ENCODE measurements at places on chromosomes 1 and 21.
A peak's percentile ranks its signal among the peaks of the same experiment; 100 is the strongest.

GRCh38 chr1:238029126-238029525 lies 138.4 kb upstream of the ZP4 start:
- DNase-seq = no peak

- DNase-seq = no peak
Measured at GRCh38 chr1:21263052-21263429, 27.2 kb downstream of the ECE1 start.

DNA sequence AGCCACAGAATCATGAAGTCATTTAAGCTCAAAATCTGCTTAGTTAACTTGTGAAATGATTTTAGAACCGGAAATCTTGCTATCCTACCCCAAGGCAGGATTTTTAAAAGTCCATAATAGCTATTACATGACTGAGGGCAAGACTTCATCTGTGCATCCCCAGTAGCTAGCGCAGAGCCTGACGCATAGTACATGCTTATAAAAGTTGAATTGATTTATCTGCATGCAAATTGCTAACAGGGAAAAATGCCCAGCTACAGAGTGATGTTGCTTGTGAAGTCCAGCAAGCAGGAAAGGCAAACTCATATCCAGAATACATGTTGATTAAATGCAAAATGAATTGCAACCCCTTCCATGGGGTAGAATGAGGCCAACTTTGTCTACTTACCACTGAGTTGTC lies 8.1 kb upstream of the MAP1LC3C start:
- DNase-seq = no peak

GRCh38 chr1:199508653-199509052 lies 518.9 kb upstream of the NR5A2 start:
- no peak for DNase-seq

DNA sequence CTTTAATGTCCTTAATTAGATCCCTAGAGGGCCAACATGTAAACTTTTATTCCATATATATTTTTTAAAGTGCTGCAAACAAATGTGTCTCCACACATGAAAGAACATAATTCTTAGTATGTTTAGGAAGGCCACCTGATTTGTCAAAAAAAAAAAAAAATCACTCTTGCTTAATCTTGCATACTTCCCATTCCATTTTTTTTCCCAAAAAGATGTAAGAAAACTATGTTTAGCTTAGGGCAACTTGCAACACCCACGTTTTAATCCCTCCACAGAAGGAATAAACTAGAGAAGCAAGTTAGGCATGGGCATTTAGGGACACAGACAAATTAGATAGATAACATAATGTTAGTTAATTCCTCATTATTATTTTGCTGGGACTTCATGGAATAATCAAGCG lies 5.6 kb downstream of the YOD1 start:
- no peak for DNase-seq

GRCh38 chr1:234954613-234955012 lies 174.0 kb downstream of the TOMM20 start:
- DNase-seq = no peak

GRCh38 chr1:35577071-35577998 lies 4.2 kb downstream of the TFAP2E start:
- DNase-seq = no peak

- no peak for DNase-seq
Measured at GRCh38 chr1:21815724-21816321, 3.8 kb downstream of the LDLRAD2 start.

DNA sequence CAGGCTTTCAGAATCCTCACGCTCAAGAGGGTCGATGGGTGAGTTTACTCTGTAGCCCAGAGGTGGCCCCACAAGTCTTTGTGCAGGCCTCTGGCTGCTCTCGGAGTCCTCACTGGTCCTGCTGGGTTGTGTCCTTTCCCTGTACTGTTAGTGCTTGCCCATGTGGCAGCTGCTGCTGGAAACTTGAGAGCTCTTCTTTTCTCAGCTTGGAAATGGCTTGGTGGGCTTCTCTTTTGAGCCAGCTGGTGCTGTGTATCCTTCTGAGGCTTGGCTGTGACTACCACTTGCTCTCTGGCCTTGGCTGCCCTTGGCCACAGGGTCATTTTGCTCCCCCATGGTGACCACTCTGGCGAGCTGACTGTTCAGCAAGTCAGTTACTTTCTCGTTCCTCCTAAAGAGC lies 82.2 kb upstream of the LMO4 start:
- no peak for DNase-seq

- no peak for DNase-seq
Measured at GRCh38 chr1:81666586-81666985, 134.1 kb upstream of the ADGRL2 start.

- peak; percentile 48 for DNase-seq
Measured at GRCh38 chr1:183804916-183805841, at the start of gene RGL1. TSS of gene RGL1 (plus strand) at chr1:183805120. CDS start at chr1:183805298, 178 bp downstream.

GRCh38 chr1:45677751-45678245 lies 8.5 kb downstream of the GPBP1L1 start:
- DNase-seq = no peak

DNA sequence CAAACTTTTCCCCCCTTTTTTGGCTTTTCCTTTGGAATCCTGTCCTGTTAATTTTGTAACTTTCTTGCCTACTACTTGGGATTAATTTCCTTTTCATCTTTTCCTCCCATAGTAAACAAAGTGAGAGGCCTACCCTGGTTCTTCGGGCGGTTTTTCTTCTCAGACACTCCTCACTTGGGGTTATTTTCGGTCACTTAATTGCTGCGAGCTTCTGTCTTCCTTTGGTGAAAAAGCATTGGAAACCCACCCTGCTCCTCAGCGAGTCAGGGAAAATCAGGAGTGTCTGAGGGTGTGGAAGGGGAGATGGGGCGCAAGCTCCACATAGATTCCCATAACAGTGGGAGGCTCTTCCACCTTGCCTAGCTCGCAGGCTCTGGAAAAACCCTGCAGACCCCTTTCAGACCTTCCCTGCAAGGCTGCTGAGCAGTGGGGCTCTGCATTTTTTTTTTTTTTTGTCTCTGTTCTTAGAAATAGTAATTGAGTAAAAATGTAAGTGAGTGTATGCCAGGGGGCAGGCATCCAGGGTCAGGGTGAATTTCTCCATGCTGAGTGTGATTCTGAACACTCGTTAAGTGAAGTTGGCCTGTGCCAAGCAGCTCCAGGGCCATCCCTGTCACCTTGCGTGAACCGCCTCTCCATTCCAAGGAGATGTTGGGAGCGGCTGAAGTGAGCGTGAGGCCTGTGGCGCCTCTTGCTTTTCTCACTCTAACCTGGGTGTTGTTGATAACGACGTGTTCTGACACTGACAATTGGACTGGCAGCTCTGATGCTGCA lies 20.3 kb downstream of the TGFB2 start:
- DNase-seq = no peak

- no peak for DNase-seq
Measured at GRCh38 chr1:198135366-198135765, 21.4 kb upstream of the NEK7 start.

DNA sequence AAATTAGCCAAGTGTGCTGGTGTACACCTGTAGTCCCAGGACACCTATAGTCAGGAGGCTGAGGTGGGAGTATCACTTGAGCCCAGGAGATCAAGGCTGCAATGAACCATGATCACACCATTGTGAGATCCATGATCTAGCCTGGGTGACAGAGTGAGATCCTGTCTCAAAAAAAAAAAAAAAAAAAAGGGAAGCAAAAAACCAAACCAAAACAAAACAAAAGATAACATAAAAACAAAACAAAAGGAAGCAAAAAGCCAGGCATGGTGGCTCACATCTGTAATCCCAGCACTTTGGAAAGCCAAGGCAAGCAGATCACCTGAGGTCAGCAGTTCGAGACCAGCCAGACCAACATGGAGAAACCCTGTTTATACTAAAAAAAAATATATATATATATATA lies 9.4 kb upstream of the AKR1A1 start:
- DNase-seq = no peak

GRCh38 chr1:167440776-167441175 lies 77.6 kb downstream of the CD247 start:
- no peak for DNase-seq

GRCh38 chr1:53071167-53071865 lies 9.3 kb downstream of the PODN start:
- DNase-seq = no peak

DNA sequence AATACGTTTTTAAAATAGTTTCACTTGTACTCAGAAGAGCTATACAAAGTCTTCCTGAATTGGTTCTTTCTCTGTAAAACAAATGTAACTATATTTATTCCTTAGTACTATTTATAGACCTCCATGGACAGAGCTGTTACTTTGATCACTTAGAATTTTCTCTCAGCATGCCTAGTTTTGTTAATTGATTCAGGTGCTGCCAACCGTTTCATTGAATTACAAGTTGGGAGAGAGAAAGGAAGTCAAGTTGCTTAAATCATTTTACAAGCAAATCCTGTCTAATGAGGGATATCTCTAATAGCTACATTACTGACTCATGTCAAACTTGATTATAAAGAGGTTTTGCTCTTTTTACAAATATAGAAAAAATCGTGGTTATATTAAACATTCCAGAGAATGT lies 241.0 kb downstream of the FMN2 start:
- DNase-seq = no peak

DNA sequence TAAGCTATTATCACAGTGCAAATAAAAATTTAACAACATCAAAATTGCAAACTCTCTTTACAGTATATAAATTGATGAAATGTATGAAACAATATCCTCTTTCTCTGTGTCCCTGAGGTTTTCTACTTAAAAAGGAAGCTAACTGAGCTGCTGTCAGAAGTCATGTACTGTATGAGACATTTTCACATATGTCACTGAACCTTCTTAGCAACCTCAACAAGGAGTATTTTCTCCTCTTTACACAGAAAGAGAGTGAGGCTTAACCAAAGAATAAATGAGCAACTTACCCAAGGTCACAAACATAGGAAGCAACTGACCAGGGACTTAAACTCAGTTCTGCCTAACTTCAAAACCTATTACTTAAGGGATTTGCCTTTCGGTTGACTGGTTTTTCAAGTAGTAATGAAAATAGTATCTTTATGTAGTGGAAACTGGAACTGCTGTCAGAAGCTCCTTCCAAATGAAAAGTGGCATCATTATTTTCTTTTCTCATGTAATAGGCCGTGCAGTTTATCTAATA lies 288.9 kb downstream of the LRRIQ3 start:
- DNase-seq = peak; percentile 54

DNA sequence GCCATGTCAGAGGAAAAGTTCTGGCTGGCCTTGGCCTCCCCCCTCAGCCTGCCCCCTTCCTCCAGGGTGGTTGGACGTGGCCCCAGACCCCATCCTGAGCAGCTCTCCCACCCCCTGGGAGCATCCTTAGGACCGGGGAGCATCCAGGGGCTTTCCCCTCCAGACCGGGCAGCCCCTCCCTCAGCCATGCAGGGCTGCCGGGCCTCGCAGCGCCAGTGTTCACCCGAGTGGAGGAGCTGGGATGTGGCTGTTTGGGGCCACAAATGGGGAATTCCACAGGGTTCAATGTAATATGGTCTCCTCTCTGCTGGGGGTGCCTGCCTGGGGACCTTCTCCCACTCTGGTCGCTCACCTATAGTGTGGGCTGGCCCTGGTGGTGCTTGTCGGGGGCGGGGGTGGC lies 4.2 kb upstream of the PFKL start:
- no peak for DNase-seq

DNA sequence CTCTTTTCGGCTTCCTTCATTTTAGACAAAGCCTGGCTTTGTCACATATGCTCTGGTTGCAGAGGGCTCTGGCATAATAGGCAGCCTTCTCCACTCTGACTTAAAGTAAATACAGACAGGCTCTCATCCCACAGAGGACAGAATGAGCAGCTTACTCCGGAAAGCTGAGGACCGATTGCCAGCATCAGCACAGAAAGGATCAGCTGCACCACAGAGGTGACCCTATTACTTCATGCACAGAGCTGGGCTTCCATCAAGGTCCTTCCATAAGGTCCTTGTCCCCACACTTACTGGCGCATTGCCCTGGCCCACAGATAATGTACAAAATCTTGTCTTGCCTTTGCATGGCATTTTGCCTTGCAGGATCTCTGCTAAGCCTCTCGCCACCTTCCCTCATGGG lies 67.6 kb downstream of the SEC16B start:
- peak; percentile 48 for DNase-seq

GRCh38 chr1:79283451-79283850 lies 276.9 kb upstream of the ADGRL4 start:
- no peak for DNase-seq

DNA sequence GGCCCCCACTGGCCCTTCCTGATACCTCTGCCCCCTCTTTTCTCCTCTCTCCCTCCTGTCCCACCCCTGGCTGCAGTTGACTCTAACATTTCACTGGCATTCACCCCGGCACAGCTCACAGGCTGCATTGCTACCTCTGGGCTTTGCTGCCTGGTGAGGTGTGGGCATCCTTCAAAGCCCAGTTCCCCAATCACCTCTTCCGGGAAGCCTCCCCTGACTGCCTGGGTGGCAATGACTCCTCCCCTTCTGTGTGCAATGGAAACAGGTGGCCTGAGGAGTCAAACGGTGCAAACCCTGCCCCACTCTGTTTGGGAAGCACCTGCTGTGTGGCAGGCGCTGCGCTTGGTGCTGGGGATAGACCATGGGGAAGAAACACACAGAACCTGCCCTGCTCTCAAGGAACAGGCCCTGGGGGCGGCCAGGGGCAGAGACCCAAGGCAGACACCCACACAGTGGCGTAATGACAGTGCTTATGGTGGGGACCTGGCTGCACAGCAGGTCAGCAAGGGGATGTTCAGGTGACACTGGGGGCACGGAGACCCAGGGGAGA lies 39.3 kb upstream of the POFUT2 start:
- no peak for DNase-seq

GRCh38 chr1:45876000-45876617 lies 72.7 kb downstream of the MAST2 start:
- DNase-seq = peak; percentile 74

- DNase-seq = no peak
Measured at GRCh38 chr1:53088616-53089300, 26.7 kb downstream of the PODN start.

- no peak for DNase-seq
Measured at GRCh38 chr1:7573481-7573880, 197.6 kb upstream of the VAMP3 start.

DNA sequence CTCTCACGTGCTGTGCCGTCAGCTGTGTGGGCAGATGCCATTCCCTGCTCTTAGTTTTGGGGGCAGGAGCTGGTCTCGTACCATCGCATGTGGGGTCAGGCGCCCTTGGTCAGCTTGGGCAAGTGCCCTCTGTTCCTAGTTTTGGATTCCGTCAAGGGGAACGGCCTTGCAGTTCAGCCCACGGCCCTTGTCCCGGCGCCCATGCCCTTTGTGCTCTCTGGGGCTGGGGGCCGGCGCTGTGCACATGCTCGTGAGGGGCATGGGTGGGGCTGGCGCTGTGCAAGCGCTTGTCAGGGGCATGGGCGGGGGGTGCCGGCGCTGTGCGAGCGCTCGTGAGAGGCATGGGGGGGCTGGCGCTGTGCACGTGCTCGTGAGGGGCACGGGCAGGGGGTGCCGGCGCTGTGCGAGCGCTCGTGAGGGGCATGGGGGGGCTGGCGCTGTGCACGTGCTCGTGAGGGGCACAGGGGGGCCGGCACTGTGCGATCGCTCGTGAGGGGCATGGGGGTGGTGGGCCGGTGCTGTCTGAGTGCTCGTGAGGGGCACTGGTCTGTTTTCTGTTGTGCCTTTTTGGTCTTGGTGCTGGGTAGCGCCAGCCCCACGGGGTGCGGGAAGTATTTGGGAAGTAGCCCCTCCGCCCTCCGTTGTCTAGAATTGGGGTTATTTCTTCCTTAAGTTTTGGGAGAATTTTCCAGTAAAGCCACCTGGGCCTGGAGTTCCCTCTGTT lies 29.5 kb upstream of the DIP2A start:
- no peak for DNase-seq
